NT2/D1 (cell line): ENCODE measurements at places on chromosomes 2 and 18.

GRCh38 chr18:24246143-24246542 is 107.3 kb downstream of the CABYR start:
- DNase-seq = no peak

- peak; percentile 3 for DNase-seq
Observed at GRCh38 chr18:46542545-46542944, 114.5 kb downstream of the LOXHD1 start.

DNA sequence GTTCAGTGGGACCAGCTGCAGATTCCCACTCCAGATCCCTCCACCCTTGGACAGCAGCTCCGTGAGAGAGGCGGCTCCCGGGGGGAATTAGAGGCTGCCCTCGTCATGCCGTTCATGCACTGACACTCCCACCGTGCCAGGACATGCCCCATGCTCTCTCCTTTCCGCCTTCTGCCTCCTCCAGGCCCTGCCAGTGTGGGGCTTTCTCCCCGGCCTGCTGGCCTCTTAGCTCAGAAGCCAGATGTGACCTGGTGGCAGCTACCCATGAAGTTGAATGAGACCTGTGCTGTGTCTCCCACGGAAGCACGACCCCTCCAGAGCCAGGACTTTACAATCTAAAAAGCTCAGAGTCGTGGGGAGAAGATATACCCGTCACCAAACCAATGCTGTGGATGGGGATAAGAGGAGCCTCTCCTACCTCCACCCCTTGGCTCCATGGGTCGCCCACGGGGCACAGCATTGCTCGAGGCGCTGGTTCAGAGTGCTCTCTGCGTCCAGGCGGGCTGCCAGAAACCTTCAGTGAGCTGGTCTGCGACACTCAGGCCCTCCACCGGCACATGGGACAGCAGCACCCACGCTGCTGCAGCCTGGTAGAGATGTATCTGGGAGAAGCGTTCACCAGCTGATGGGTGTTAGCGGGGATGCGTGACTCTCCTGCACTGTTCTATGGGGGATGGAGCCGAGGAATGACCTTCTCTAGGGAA is 111.0 kb upstream of the GPC1 start:
- DNase-seq = no peak

- DNase-seq = no peak
Observed at GRCh38 chr18:6807515-6808257, 78.2 kb downstream of the ARHGAP28 start.

GRCh38 chr18:34746614-34747013 is 36.5 kb downstream of the DTNA start:
- no peak for DNase-seq

- no peak for DNase-seq
Observed at GRCh38 chr2:85524336-85524908, 14.5 kb upstream of the MAT2A start.
